Brain (organoid and tissue), 16 donors: ENCODE measurements at places on chromosomes 3 and 15.

DNA sequence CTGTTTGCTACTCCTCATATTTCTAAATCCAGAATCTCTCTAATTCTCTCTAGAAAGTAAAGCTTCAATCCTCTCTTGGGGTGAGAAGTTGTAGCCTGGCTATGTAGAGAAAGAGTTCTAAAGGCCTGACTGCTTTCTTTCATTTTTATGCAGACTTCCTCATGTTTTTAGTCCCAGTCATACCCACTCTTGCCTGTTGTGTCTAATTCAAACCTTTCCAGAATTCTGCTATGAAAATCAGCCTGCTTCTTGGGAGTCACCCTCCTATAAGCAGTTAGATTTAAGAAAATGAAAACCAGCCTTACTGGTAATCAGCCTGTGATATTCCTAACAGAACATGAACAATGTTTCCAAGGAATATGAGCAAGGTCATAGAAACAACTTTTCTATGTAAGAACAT is 14.8 kb upstream of the ZNF639 start:
- DNase-seq: no peak

GRCh38 chr15:71462638-71463037 is 347.4 kb downstream of the THSD4 start:
- no peak for DNase-seq

DNA sequence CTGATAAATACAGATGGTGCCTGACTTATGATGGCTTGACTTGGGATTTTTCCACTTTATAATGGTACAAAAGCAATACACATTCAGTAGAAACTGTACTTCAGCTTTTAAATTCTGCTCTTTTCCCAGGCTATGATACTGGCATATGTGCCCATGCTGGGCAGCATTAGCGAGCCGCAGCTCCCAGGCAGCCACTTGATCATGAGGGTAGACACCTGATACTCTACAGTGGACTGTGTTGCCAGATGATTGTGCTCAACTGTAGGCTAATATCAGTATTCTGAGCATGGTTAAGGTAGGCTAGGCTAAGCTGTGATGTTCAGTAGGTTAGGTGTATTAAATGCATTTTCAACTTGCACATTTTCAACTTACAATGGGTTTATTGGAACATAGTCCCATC is 17.7 kb upstream of the FEM1B start:
- no peak for DNase-seq

GRCh38 chr15:68512052-68512451 is 66.7 kb upstream of the CORO2B start:
- DNase-seq: no peak

DNA sequence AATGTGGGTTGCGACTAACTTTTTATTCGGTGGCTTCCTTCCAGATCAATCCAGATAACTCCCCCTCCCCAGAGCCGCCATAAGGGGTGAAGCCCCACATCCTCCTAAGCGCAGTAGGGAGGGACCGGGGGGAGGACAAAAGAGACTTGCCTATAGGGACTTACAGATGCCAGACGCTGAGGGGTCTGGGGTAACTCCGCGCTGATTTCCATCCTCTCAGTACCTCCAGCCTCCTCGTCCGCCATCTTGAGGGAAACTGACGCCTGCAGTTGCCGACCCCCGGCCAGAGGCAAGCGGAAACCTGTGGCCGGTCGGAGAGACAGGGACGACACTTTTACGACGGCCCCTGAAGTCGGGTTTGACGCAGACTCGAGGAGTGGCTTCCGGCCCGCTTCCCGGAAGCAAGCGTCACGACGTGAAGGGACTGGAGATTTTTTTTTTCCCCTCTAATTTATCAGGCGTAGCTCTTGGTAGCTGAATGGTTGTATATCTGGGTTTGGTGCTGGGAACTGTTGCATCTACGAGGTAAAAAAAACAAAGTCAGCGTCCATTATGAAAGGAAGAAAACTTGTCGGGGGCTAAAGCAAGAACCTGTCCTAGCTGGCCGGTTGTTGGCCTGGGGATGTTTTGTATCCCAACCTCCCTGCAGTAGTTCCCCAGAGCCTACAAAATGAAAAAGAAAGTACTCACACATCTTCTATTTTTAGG is at the start of gene UBR1:
TSS of gene UBR1 (minus strand) at position 261 of the 708 bp plus-strand sequence. CDS start at position 245, 16 bp downstream.
- DNase-seq: peak; percentile 98

- no peak for DNase-seq
Measured at GRCh38 chr3:149388531-149389417, 11.3 kb upstream of the TM4SF1 start.

- DNase-seq: no peak
Measured at GRCh38 chr3:121870717-121871116, 23.5 kb upstream of the SLC15A2 start.

GRCh38 chr3:142888481-142889211 is at the start of gene PCOLCE2:
Gene PCOLCE2, minus strand, starts transcription at chr3:142889083. Its CDS starts 187 bp downstream, at chr3:142888896.
- DNase-seq: peak; percentile 74

DNA sequence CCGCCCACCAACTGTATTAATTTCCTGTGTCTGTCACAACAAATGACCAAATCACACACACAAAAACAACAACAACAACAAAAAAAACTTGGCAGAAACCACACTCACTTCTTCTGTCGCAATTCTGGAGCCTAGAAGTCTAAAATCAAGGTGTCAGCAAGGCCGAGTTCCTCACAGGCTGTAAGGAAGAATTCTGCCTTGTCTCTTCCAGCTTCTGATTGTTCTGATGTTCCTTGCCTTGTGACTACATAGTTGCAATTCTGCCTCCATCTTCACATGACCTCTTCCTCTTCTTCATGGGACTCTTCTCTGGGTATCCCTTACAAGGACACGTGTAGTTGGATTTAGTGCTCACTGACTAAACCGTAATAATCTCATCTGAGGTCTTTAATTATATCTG is 61.4 kb downstream of the IL12A start:
- DNase-seq: no peak

GRCh38 chr15:67172172-67172571 is 82.3 kb downstream of the AAGAB start:
- DNase-seq: no peak

DNA sequence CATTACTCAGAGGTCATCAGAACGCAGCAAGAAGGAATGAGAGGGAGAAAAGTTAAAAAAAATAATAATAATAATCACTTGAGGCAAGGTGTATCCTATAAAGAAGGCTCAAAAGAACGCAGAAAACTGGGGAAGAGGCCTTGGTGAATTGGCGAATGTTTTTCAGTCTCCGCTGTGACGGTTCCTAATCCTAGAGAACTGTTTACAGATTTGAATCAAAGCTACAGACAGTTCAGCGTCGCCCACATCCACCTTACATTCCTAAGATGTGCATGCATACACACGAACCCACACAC is 634 bp downstream of the ZMAT3 start:
- no peak for DNase-seq

- no peak for DNase-seq
Measured at GRCh38 chr3:97070302-97070701, 255.9 kb downstream of the EPHA6 start.

GRCh38 chr15:85625166-85625830 is 169.4 kb downstream of the KLHL25 start:
- DNase-seq: no peak

- no peak for DNase-seq
Measured at GRCh38 chr3:48187301-48187578, 977 bp downstream of the CDC25A start.

- DNase-seq: peak; percentile 91
Measured at GRCh38 chr3:52039846-52040245, 16.5 kb downstream of the DUSP7 start.

DNA sequence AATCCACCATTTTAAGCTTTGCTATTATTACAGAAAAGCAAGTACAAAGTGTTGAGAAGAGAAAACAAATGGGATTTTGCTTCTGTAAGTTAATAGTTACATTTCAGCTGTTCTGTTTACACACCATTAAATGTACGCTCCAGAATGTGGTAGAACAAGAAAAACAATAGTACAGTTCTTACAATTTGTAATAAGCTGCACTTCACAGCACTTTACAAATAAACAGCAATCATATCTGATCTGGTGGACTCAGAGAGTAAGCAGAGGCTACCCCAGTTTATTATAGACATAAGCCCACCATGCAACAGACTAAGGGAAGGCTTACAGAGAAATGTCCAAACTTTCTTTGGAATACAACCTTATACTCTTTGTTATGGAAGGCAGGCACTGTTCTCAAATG is 126.4 kb downstream of the OXSM start:
- no peak for DNase-seq

- DNase-seq: no peak
Measured at GRCh38 chr3:185046603-185047002, 106.3 kb downstream of the C3orf70 start.

DNA sequence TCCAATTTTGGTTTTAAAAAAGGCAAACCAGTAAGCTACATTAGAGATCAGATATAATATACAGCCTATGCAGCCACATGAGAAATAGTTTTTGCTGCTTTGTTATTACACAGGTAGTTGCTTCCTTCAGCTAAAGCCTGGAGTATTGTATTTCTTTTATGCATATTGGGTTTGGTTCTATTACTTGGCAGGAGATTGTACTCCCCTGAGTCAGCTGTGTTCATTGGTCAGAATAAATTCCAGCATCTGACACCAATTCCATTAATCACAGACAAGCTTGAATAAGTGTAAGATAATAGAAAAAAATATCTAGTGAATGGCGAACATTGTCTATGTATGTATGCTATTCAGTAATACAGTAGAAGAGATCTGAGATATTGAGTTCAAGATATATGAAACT is 26.1 kb upstream of the ZCWPW2 start:
- no peak for DNase-seq

DNA sequence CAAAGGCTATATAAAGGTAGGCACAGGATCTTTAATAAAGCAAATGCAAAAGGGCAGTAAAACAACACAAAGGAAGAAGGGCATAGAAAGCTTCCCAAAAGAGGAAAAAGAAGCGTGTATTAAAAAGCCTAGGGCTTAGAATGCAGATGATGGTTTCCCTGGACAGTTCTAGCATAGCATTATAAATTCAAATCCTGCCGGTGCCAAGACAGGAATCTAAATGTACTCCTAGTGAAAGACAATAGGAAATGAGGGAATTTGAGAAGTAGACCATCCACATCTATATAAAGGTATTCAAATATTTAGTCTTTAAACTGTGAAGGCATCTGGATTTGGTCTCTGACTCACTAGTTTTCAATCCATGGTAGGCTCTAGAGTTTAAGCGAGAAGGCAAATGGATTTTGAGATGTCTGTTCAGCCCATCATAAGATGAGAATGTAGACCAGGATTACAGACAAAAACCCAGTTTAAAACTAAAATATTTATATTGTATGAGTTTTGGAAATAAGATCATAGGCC is 431.8 kb downstream of the TBL1XR1 start:
- DNase-seq: no peak

DNA sequence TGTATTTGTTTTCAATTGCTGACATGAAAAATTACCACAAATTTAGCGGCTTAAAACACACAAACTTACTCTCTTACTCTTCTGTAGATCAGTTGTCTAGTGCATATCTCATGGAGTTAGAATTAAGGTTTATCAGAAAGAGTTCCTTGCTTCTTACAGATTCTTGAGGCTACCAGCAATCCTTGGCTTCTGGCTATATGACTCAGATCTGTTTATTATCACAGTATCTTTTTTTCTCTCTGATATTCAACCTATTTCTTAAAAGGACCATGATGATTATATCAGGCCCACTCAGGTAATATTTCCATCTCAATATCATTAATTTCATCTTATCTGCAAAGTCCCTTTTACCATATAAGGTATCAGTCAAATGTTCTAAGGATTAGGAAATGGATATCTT is 263.5 kb upstream of the BCHE start:
- DNase-seq: no peak

DNA sequence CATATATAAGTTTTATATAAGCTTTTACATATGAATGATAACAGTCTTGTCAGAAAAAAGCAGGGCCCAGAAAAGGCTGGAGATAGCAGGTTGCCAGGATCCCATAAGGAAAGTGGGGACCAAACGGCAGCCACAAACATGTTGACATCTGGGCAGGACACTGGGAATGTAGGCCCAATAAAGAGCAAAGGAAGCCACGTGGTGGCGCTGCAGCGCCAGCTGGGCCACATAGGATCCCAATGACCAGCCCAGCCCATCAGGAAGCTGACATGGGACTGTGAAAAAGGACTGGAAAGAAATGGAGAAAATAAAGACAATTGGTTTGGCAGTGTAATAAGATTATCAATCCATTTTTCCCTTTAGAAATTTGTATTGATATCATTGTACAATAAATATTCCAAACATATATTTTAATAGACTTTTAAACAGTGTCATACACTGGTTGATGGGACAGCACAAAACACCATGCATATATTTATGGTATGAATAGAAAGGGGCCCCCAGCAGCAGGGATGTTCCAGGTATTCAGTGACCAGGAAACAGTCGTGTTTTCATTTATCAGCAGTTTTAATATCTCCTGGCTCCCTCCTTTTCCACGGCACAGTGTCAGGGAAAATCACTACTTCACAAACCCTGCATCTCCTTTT is 89.0 kb upstream of the STRIT1 start:
- DNase-seq: peak; percentile 53

GRCh38 chr3:112744825-112745566 is 101.7 kb downstream of the CD200R1L start:
- DNase-seq: no peak

DNA sequence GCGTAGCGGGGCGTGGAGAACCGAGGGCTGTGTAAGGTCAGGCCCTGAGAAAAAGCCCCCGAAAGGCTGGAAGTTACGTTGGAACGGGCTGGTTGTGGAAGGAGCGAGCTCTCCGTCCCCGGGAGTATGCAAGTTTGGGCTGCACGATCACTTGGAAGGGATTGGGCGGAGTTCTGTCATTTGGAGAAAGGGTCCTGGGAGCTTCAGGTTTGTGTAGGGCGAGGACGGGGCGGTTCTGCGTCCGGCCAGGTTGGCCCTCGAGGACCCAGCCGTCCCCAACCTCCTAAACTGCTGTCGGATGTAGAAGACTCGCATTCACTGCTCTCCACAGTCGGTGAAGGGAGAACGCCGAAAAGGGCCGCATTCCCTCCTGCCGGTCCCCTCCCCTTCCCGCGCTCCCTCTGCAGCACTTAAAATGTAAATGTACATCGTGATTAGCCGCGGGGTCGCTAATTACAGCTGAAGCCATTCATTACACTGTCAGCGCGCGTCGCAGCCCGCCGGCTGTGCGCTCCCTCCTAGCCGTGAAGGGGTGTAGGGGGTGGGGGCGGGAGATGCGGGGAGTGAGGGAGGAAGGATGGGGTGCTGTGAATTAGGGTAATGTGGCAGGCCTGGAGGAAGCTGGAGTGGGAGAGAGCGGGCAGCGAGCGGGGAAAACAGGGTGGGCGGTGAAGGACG is 2.5 kb upstream of the RPP25 start:
- DNase-seq: peak; percentile 88

DNA sequence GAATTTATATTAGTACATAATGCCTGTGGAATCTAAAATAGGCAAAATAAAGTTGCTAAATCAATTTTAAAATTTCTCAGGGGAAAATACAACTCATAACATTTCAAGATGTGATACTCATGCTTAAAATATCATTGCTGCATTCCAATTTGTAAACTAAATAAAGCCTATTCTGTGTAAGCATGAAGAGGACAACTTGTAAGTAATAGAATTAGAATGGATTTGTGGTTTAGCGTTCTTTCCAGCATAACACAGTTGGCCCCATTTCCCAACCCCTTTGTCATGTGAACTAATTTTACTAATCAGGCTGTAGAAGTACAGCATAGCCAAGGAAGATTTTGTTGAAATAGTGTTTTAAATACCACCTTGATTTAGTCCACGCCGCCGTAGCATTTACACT is 437.2 kb downstream of the SI start:
- DNase-seq: no peak

- peak; percentile 90 for DNase-seq
Measured at GRCh38 chr15:77541421-77542181, 91.1 kb downstream of the LINGO1 start.

GRCh38 chr3:87792198-87792533 is 266.6 kb downstream of the CGGBP1 start:
- DNase-seq: no peak
